ENCODE measurements at places on chromosomes 13 and 19. TPM values are rescaled to one million over a fixed set of nuclear protein-coding genes. Genes with fewer than 3 reads are reported as not detected.

The DLL3 gene
- not detected for total RNA-seq

The LILRA1 gene
- not detected for total RNA-seq

The KIR3DL1 gene
- 0.39 TPM for total RNA-seq

DNA sequence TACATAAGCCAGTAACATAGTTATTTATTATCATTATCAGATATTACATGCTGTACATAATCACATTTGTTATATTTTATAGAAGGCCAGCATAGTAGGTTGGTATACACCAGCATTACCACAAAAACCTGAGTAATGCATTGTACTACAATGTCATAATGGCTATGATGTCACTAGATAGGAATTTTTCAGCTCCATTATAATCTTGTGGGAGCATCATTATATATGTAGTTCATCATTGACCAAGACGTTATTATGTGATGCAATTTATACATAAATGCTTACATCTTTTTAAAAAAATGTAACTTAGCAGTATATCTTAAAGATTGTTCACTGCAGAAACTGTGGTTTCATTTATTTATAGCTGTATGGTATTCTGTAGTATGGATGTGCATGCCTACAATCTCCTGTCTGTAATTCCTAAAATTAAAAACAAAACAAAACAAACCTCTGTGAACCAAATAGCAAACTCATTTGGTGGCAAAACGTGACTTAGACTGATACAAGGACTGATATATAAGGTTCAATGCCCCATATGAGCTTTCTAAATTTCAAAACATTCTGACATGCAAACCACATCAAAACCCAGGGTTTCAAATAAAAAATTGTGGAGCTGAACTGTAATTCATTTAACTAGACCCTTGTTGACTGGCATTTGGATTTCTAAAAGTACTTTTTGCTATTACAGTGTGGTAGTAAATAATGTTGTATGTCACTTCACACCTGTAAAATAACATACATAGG is 250.9 kb downstream of the DLEU7 start:
- no peak for ATAC-seq

DNA sequence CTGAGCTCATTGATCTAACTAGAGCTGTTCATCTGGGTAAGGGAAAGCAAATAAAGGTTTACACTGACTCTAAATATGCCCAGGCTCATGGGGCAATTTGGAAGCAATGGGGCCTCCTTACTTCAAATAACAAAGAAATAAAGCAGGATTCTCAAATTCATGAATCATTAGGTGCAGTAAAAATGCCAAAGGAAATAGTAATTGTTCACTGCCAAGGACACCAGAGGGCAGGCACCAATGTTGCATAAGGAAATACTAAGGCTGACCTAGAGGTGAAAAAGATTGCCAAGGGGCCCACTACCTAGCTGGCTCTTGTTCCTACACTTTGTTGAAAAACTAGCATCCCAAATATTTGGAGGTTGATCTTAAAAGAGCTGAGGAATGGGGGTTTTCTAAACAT is 1686.7 kb upstream of the MIR17HG start:
- ATAC-seq = no peak

- no peak for ATAC-seq
These were observed 44.4 kb downstream of the SOX1 start for GRCh38 chr13:112111239-112111857.

DNA sequence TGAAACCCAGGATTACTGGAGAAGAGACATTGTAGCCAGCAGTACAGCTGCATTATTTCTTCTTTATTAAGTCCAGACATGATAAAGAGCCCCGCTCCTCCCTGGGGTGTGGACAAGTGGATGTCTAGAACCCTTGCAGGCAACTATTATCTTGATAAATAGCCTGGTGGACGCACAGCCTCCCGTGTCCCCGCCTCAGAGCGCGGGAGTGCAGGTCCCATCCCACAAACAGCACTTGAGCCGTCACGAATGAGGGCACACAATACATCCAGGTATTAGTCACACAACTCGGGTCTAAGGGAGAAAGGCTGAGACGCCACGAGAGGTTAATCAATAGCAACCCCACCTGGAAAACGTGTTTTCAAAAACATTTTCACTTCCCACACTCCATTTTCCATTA is 213.2 kb upstream of the SOX1 start:
- no peak for ATAC-seq

- ATAC-seq = no peak
These were observed 25.3 kb downstream of the COG3 start for GRCh38 chr13:45490068-45490467.
